Activated naive CD4-positive, alpha-beta T cell treated with Interleukin-2 at 50 U/mL for 16 hours (primary cell): ENCODE measurements at places on chromosomes 2 and 18.
A peak's percentile ranks its signal among the peaks of the same experiment; 100 is the strongest.

GRCh38 chr2:113167115-113167932 lies 6.4 kb upstream of the PSD4 start:
- DNase-seq, result peak; percentile 43

DNA sequence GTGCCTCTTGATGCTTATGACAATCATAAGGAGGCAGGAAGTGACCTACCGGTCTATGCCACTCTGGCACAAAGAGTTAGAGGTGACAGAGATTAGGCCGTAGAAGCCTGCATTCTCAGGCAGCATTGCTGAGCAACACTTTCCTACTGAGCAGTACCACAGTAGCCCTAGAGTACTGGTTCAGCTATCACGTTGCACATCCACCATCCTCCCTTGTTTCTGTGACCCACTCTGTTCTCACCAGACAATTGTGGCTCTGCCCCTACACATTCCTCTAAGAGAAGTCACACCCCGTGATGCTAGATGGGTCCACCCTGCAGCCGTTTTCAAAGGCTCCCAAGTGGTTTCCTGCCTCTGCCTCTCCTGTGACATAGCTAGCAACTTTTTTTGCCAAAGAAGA lies 22.6 kb upstream of the SUCLG1 start:
- DNase-seq, result peak; percentile 2

DNA sequence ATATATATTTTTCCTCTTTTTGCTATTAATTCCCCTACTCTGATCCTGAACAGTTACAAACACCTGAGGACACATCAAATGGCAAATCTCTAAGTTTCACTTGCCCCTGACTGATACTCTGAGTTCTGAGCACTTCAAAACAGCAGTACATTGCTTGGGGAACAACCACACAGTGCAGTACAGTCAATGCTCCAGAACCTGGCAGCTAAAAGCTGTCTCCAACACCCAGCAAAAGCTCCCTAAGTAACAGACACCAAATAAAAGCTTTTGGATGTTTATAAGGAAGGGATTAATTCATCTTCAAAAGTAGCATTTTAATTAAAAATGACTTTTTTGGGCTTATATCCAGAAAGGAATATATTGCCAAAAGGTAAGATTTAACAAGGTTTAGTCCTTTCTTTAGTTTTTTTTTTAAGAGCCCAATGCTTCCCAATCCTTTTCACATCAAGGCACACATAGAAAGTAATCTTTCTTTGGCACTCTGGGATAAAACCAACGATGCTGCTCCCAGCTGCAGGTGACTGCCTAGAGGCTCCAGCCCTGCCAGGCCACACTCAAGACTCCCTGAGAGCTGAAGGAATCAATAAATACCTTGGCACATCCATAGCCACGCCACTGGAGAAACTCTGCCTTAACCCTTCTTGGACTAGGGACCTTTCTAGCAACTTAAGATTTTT lies 164.9 kb upstream of the ZFP36L2 start:
- DNase-seq, result no peak

- DNase-seq, result no peak
Measured at GRCh38 chr2:209496586-209496982, 72.7 kb downstream of the MAP2 start.

- no peak for DNase-seq
Measured at GRCh38 chr2:182447163-182447562, 20.3 kb upstream of the PDE1A start.

DNA sequence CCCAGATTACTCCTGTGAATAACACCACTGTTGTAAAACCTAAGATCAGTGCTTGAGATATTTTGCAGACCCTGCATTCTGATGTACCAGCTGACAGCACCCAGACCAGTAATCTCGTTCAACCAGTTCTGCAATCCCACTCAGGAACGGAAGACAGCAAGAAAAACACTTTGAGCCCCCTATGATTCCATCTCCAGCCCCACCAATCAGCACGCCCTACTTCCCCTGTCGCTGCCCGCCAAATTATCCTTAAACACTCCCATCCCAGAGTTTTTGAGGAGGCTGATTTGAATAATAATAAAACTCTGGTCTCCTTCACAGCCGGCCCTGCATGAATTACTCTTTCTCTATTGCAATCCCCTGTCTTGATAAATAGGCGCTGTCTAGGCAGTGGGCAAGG lies 173.9 kb upstream of the CDH2 start:
- DNase-seq, result no peak

- DNase-seq, result no peak
Measured at GRCh38 chr18:55096263-55096951, 137.1 kb upstream of the CCDC68 start.

- peak; percentile 15 for DNase-seq
Measured at GRCh38 chr2:213232649-213233437, 51.4 kb upstream of the SPAG16 start.

DNA sequence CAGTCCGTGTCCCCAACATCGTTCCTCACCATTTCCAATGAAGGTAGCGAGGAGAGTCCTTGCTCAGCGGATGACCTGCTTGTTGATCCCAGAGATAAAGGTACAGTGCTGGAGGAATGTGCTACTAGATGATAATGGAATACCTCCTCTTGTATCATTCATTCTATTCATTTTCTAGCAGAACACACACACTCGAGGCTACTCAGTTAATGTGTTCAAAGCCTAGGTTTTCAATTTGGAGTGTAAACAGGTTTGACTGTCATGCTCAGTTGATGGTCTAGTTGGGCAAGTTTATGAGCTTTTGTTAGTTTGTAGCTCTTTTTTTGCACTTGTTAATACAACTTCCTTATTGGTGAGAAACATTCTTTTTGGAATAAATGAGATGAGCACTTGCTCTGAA lies 114.2 kb downstream of the ICA1L start:
- DNase-seq, result no peak

DNA sequence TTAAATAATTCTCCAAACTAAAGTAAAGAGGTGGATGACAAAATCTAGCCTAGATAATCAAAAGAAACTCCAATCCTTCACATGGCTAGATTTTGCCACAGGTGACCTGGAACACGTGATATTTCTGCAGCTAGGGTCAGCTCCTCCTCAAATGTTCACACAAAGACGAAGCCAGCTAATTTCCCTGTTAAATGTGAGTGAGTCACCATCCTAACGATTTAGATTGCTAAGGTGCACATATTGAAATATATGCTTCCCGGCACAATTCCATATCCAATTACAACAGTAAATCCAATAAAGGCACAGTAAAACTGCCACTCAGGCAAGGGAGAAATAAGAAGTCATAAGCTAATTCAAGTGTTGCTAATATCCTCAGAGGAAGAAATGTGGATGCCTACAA lies 28.7 kb downstream of the IKZF2 start:
- DNase-seq, result no peak

- DNase-seq, result no peak
Measured at GRCh38 chr2:20551260-20551944, 99.5 kb downstream of the HS1BP3 start.

DNA sequence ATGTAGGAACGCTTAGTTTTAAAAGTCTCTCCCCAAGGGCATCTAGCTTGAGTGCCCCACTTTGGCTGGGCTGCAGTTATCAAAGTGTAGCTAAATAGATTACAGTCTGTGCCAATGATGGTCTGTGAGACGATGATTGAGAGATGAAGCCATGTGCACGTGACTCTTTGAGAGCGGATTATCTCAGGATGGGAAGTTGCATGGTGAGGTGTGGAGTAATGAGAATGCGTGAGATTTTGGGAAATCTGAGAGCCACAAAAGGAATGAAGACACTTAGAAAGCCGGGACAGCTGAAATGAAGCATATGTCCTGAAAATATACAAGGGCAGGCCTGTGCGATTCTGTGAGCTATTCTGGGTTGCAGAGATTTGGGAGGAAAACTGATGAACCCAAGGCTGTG lies 370.0 kb downstream of the TGIF1 start:
- DNase-seq, result no peak

GRCh38 chr2:232229911-232230310 lies 148.6 kb upstream of the ALPP start:
- no peak for DNase-seq

DNA sequence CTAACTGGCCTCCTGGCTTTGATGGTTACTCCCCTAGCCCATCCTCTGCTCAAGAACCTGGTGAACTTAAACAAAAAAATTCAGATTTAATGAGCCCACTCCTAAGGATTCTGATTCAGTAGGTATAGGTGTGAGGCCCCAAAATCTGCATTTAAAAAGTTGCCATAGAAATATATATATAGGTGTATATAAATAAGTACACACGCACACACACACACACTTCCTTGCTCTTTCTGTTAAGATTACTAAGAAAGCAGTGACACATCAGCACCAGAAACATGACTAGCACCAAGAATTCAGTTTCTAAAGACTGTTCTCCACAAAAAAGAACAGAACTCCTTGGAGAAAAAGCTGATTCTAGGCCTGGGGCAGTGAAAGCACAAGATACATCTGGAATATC lies 17.8 kb downstream of the EML6 start:
- DNase-seq, result no peak

GRCh38 chr2:159098361-159098760 lies 129.9 kb downstream of the TANC1 start:
- no peak for DNase-seq

DNA sequence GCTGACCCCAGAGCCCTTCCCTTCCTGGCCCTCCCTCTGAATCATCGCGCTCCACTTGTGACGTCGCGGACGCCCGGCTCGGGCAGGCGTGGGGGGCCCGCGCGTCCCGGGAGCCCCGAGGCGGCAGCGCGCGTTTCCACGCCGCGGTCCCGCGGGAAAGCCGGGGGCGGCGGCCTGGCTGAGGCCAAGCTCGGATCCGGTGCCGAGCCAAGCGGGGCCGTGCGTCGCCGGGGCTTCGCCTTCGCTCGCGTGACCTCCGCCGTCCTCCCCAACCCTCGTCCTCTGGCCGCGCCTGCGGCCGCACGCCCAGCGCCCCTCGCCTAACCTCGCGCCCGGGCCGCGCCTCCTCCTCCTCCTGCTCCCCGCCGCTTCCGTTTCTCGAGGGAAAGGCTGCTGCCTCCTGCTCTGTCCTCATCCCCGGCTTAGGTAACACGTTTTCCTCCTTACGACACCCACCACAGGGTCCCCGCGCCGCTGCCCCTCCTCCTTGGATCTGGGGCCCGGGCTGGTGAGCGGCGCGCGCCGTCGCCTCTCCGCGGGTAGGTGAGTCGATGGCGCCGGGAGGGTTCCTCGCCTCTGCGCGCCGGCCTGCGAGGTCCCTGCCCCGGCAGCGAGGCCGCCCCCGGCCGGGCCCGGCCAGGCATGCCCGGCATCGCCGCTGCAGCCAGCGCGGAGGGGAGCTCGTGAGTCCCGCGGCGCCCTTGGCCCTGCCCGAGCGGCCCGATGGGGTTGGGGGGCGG lies at the start of gene INPP1:
TSS of gene INPP1 (plus strand) at position 54 of the 740 bp plus-strand sequence. CDS start 16,514 bp downstream, outside the sequence.
- DNase-seq, result peak; percentile 45

DNA sequence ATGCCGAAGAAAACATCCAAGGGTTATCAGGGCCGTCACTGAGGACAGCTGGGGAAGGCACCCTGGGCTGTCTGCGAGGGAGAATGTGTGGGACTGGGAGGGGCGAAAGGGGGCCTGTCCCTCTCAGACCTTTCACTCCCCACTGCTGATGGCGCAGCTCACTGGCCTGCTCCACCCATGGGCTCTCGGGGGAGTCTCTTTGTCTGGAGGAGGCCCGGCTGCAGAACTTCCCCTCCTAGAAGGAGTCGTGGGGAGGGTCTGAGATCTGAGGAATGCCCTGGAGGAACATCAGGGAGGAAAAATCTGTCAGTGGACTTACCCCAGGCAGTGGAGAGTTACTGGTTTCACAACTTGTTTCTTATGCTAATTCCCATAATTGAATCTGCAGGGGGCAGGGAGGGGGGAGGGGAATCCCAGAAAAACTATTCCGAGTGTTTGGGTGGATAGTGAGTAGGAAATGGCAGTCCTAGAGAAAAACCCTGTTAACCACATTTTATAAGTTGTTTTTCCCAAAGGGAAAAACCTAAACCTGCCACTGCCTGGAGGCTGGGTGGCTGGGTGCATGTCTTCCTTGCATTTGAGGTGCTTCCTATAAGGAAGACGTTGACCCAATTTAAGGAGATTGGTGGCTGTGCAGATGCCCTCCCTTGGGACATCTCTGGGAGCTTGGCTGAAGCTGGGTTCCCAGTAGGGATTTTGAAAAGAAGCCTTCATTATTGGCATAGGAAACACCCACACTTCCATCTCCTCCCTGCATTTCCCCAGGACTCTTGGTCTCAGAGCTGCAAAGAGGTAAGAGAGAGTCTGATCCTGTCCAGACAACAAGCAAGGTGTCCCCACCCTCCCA lies 11.7 kb upstream of the SEMA4C start:
- DNase-seq, result no peak

- no peak for DNase-seq
Measured at GRCh38 chr2:106667478-106668070, 180.4 kb downstream of the CD8B2 start.

GRCh38 chr2:151762694-151763093 lies 28.4 kb upstream of the NEB start:
- DNase-seq, result no peak

GRCh38 chr2:10352361-10352760 lies 49.7 kb downstream of the HPCAL1 start:
- DNase-seq, result no peak

DNA sequence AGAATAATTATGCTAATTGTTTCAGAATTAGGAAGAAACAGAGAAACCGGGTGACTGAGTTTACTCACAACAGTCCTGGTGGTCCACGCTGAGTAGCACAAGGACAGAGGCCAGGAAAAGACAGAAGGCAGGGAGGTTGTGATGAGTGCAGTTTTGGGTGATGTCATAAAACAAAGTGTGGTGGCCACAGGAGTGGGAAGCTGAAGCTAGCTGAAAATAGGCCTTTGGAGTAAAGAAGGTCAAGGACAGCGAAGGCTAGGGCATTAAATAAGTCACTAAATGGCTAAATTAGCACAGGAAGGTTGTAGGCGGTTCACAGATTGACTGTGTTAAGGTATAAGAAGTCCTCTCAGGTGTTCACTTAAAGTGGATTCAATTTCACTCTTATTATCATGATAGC lies 120.9 kb upstream of the TTN start:
- no peak for DNase-seq

DNA sequence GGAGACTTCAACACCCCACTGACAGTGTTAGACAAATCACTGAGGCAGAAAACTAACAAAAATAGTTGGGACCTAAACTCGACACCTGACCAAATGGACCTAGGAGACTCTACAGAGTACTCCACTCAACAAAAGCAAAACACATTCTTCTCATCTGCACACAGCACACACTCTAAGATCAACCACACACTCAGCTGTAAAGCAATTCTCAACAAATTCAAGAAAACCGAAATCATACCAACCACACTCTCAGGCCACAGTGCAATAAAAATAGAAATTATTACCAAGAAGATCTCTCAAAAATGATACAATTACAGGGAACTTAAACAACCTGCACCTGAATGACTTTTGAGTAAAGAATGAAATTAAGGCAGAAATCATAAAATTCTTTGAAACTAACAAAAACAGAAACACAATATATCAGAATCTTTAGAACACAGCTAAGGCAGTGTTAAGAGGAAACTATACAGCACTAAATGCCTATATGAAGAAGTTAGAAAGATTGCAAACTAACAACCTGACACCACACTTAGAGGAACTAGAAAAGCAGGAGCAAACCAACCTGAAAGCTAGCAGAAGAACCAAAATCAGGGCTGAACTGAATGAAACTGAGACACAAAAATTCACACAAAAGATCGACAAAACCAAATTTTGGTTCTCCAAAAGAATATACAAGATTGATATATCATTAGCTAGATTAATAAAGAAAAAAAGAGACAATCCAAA lies 46.3 kb downstream of the RTTN start:
- DNase-seq, result no peak

- DNase-seq, result no peak
Measured at GRCh38 chr2:62716768-62717167, 11.3 kb downstream of the EHBP1 start.
